ENCODE measurements at places on chromosomes 3 and 15.

DNA sequence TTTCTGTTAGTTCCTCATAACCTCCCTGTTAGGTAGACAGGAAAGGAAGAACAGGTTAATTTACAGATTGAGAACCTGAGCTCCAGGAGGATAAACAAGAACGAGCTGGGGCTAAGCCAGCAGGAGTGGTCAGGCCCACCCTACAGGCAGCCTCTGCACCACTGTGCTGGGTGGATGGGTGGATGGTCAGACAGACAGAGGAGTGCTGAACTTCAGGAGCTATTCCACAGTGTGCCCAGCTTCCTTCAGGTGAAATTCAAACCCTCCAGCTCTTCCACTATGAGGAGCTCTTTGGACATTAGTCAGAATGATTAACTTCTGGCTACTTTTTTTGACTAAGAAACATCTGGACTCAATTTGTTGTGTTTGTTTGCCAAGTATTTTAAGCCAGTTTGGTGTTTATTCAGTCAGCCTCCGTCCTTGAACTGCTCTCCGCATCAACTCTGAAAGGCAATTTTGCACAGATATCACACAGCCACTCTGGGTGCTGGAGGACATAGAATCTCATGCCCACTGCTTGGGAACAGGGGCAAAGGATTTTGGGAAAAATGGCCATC is 361.9 kb downstream of the CLSTN2 start:
- peak; percentile 21 for DNase-seq

DNA sequence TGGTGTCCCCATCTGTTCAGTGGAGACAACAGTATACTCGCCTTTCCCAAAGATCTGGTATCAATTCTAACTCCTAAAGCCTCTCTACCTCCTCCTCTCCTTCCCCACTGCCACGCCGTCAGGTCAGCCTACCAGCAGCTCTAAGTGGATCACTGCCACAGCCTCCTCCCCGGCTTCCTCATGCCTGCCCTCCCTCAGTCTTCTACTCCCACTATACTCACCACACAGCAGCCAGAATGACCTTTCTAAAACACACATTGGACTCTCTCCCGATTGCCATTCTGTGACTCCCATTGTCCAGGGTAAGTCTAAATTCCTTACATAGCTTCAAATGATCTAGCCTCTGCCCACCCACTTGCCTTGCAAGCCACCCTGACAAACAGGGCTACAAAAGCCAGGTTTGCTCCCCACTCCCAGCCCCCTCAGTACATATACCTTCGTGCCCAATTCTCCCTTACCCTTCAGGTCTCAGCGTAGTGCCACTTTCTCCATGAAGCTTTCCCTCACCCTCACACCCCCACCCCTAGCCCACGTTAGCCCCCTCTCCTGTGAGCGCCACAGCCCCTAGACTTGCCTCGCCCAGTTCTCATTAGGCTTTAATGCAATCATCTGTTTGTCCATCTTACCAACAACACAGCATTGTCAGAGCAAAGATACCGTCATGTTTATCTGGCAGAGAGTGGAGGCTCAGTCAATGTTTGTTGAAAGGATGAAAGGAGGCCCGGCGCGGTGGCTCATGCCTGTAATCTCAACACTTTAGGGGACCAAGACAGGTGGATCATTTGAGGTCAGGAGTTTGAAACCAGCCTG is 9.5 kb upstream of the SEMA7A start:
- DNase-seq, result peak; percentile 38

DNA sequence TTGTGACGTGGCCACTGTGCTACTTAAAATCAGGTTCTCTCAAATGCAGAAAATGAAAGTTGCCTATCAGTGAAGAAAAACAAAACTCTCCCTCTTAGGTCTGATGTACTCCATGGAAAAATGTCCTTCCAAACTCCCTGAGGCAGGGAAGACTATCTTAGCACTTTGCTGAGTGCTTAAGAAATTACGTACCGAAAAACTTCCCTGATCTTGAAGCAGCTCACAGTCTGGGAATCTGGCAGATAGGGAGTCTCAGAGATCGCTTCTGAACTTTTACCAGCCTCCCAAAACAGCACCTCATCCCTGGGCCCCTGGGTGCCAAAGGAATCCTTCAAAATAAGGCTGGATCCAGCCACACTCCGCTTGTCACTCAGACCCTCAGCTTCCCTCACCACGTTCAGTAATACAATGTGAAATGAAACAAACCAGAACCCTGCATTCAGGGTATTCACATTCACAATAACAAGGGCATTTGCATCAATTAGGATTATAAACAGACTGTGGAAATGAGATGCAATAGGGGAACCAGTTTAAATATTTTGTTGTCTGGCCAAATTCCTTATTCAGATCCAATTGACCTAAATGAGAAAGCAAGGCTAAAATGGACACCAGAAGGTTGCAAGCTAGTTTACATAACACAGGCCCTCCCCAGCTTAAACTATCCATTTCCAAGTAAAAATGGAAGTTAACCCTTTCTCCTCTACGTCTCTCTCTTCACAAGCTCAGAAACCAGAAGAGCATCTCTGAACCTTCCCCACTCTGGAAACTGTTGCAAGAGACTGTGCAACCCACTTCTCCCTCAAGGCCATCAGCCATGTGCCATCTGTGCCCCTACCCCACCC is 20.9 kb downstream of the OSBPL10 start:
- peak; percentile 54 for DNase-seq

- DNase-seq, result no peak
Observed at GRCh38 chr15:52492132-52492531, 36.5 kb downstream of the MYO5A start.

- DNase-seq, result no peak
Observed at GRCh38 chr15:66067687-66068086, 185.9 kb downstream of the MEGF11 start.

GRCh38 chr15:28033443-28033842 is 65.7 kb downstream of the OCA2 start:
- DNase-seq, result no peak

DNA sequence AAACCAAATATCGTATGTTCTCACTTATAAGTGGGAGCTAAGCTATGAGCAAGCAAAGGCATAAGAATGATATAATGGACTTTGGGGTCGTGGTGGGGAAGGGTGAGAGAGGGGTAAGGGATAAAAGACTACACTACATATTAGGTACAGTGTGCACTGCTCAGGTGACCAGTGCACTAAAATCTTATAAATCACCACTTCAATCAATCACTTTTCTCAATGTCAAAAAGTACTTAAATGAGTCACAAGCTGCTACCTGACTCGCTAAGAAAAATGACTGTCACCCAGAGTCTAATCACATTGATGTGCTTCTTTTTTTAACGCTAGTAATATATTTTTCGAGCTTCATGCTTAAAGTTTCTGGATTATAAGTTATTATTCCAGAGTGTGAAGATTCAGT is 95.5 kb downstream of the CBLB start:
- DNase-seq, result no peak

DNA sequence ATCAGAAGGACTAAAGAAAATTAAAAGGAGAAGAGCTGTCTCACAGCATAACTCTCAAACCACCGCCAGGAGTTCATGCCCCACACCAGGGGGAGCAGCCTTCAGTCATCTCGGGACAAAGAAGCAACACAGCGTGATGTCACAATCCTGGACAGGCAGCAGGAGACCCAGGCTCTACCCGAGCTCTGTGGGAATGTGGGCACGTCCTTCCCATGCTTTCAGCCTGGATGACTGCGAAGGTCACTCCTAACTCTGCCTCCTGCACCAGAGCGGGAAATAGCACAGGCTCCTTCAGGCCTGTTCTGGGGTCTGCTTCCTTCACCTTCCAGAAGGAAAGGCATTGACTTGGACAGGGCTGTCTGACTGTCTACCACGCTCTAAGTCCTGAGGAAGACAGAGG is 31.3 kb downstream of the NOX5 start:
- peak; percentile 48 for DNase-seq

DNA sequence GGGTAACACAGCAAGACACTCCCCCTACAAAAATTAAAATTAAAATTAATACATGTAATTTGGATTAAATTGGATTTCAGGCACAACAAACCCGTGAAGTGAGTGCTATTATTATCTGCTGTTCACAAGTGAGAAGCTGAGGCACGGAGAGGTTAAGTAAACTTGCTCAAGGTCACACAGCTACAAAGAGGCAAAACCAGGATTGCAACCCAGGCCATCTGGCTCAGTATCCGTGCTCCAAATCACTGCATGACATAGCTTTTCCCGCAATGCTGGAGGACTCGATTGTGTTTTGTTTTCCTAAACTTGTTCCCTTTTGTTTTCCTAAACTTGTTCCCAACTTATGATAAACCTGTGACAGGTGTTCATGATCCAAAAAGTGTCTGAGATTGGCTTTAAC is 19.9 kb upstream of the C15orf39 start:
- no peak for DNase-seq

GRCh38 chr3:11482021-11482420 is 161.7 kb downstream of the VGLL4 start:
- DNase-seq, result peak; percentile 37

DNA sequence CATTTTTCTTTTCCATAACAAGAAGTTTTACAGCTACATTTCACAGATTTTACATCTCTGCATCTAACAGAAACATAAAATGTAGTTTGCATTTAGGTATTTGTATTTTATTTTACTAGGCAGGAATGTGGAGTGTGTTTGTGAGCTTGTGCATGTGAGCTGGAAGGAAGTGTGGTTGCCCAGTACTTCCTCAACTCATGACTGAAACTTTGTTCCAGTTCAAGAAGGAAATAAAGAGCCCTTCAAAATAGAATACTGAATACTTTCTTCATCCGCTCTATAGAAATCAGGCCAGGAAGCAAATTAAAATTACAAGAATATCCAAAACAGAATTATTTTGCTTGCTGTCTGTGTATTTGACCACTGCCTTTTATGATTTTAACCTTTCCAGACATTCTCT is 81.3 kb downstream of the CHL1 start:
- no peak for DNase-seq

- peak; percentile 68 for DNase-seq
Observed at GRCh38 chr3:72303926-72304325, 519.0 kb upstream of the PROK2 start.

- peak; percentile 95 for DNase-seq
Observed at GRCh38 chr3:183664913-183665381, 29.5 kb downstream of the KLHL24 start.

DNA sequence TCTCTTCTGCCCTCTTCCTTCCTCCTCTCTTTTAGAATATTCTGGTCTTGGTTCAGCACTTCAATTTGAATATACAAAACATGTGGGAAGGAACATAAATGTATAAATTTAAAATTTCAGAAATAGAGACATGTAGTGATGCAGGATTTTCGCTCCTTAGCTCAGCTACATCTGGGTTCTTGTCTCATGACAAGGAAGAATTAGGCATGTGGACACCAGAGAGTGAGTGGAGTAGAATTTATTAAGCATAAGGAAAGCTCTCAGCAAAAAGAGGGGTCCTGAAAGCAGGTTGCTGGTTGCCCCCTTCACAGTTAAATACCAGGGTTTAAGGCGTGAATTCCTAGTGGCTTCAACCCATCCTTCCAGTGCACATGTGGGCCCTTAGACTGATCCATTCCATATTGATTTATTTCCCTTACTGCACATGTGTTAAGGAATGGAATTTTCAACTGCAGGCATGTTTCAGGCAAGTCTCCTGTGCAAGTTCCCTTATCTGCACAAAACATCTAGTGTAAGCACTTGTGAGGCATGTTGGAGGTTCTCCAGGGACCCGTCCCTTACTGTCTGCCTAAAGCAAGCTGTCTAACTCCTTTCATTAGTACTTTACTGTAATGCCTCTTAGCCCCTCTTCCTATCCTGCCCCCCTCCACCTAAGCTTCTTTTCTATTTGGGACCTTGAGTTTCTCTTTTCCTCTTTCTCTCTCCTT is 133.2 kb upstream of the STRIT1 start:
- no peak for DNase-seq

GRCh38 chr3:192422997-192423342 is 304.4 kb downstream of the FGF12 start:
- DNase-seq, result peak; percentile 27

DNA sequence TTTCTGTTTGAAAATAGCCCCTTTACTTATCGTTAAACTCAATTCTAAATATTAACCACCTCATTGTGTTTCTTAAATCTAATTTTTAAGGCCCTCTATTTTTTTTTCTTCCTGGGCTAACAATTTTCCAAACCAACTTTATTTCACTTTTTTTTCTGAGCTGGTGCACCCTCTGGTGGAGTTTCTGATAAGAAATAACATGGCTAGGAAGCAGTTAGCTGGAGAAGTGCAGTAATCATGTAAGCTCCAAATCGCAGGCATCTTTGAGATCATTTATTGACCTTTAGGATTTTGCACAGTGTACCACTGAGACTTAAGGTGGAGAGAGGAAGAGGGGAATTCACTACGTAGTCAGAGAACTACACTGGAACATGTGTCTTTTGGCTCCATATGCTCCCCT is 6.4 kb downstream of the TMEM207 start:
- DNase-seq, result peak; percentile 23

- DNase-seq, result peak; percentile 71
Observed at GRCh38 chr3:195411836-195412235, 31.0 kb downstream of the ACAP2 start.

- DNase-seq, result peak; percentile 47
Observed at GRCh38 chr3:50323092-50323600, 601 bp upstream of the HYAL2 start.

- no peak for DNase-seq
Observed at GRCh38 chr3:197007296-197007940, 22.2 kb downstream of the MELTF start.

- peak; percentile 60 for DNase-seq
Observed at GRCh38 chr15:101264011-101264410, 12.2 kb upstream of the CHSY1 start.

DNA sequence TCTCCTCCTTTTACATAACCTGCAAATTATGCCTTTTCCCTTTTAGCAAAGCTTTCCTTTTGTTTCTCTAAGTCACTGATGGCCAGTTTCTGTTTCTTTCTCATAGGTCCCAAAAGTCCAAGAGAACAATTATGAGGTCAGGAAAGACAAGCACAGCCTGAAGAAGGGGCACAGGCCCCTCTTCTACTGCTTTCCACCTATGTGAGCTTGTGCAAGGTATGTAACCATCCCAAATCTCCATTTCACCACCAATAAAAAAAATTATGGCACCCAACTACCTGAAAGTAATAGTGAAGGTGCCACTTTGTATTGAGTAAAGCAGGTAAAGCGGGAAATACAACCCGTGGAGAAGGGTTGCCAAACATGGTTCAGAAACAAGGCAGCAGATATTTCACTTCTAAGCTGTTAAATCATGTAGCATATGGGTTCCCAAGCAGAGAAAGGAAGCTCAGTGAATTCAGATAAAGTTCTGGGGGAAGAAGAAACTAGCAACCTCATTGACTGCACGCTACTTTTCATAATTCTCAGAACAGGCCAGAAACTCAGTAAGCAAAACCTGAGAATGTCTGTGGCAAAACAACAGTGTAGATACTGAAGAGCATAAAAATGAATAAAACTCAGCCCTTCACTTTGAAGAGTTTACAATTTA is 4.2 kb downstream of the PLOD2 start:
- DNase-seq, result no peak

DNA sequence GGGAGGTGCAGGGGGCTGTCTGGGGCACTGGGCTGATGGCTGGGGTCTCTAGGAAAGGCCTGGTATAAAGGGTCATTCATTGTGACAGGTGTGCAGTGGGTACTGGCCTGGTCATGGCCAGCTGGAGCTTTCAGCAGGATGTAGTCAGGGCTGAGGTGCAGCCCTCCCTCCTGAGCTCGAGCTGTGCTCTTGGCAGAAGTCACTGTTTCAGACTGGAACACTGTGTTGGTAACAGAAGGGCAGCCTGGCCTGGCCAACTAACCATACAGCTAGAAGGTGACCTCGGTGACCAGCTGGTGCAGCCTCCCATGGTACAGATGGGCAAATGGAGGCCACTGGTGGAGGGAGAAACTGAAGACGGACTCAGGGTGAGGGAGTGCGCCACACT is 34.4 kb upstream of the LCTL start:
- no peak for DNase-seq

GRCh38 chr3:37025561-37026335 is 32.4 kb downstream of the MLH1 start:
- DNase-seq, result no peak

- DNase-seq, result peak; percentile 78
Observed at GRCh38 chr15:84633311-84634227, 20.5 kb downstream of the WDR73 start.

Data from cardiac fibroblast (primary cell).